ENCODE measurements at places on chromosomes 3 and 15.

- DNase-seq: no peak
Measured at GRCh38 chr15:77722759-77723460, 90.2 kb upstream of the LINGO1 start.

DNA sequence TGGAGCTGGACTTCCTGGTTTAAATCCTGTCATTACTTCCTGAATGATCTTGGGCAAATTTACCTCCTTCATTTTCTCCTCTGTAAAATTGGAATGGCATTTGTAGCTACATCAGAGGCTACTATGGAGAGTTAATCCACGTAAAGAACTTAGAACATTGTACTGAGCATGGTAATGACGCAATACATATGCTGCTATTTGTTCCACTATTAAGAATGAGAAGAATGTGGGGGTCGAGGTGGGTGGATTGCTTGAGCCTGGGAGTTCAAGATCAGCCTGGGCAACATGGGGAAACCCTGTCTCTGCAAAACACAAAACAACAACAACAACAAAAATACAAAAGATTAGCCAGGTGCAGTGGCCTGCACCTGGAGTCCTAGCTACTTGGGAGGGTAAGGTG lies 250.6 kb downstream of the RYR3 start:
- no peak for DNase-seq

GRCh38 chr3:106514431-106514830 lies 645.6 kb upstream of the CBLB start:
- DNase-seq: no peak

DNA sequence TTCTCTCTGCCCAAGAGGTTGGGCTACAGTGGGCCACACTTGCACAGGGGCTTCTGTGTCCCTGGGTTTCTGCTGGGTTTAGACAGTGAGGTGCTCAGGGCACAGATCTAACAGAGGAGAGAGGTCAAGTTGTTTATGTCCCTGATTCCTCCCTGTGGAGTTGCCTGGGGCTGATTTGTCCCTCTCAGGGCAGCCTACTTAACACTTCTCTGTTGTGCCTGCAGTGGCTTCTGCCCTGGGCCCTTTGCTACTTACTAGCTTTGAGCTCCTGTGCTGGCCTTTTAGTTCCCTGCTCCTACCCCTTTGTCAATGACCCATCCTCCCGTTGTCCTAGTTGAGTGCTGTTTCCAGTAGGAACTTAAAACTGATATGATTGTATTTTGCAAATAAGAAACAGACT lies 114.0 kb upstream of the RGMA start:
- DNase-seq: no peak

DNA sequence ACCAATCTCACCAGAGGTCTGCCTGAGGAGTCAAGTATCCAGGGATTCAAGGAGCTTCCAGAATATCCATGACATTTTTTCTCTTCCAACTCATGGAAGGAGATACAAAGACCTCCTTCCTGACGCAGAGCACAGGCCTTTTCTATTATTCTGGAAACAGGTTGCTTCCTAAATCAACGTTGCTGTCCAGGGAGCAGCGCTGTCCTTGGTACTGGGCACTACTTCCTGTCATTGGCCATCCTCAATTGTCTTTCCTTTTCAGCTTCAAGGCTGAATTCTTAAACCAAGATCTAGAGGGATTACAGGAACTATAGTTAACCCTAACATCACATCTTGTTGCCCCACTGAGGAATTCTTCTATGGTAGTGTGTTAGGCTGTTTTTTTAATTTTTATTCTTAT lies 50.4 kb upstream of the TBC1D21 start:
- no peak for DNase-seq

DNA sequence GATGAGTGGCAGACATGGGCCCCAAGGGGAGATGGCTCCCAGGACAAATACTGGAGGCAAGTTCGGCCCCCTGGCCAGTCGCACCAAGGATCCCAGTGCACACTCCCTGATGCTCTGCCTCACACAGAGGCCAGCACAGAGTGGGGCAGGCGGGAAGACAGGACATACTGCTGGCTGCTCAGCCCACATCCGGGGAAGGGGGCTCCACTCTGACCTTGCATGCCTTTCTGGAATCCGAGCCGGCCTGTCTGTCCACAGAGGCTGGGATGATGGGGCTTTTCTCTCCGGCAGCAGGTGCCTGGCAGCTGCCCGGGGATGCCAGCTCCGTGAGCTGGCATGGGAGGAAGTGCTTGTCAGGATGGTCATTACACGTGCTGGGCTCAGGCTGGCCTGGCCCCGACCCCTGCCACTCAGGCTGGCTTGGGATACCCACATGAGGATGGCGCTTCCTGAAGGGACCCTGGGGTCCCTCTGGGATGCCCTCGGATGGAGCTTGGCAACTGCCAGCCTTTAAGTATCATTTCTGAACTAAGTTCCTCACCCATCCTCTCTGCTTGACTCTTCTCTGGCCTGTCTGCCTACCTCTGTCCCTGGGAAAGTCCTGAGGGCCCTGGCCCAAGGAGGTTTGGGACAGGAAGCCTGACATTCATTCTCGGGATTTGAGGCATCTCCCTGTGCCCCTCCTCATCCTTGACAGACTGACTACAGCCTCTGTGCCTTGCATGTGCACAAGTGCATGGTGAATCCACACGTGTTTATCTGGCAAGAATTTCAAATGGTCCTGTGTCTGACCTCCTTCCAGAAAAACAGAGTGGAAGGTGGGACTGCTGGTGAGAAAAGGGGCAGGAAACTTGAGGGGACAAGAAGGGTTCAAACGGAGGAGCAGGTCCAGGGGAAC lies 46.5 kb downstream of the EXOG start:
- DNase-seq: no peak

- DNase-seq: no peak
Measured at GRCh38 chr15:33580526-33580925, 269.8 kb downstream of the RYR3 start.

GRCh38 chr15:99502182-99502581 lies 63.6 kb upstream of the MEF2A start:
- DNase-seq: no peak

- DNase-seq: no peak
Measured at GRCh38 chr3:64272271-64272670, 47.0 kb upstream of the PRICKLE2 start.

- peak; percentile 19 for DNase-seq
Measured at GRCh38 chr3:19947549-19948225, 790 bp downstream of the RAB5A start.

DNA sequence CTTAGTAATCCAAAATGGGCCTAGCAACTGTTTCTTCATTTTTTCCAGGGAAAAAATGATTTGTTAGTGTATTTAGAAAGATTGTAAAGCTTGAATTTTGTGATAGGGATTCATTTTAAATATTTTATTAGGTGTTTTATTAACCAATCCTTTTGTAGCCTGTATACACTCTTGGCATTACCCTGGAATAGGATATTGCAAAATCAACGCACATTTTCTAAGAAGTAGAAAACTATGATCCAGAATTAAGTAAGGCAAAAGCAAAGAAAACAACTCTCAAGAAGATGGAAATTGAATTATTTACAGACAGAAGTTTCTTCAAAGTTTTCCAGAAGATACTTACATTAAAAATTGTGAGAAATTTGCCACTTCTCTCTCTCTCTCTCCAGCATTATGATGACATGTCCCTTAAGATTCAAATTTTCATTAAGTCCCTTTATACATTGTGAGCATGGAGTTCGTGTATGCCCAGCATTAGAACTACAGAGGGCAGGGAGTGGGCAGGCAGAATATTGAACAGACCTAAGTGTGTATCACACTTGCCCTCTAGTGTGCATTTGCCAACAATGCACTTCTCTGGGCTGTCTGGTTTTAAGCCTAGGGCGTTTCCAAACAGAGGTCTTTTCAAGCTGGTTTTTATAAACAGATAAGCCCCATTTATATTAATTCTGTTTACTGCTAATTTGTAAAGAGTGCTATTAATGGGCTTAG lies 28.5 kb upstream of the CMSS1 start:
- no peak for DNase-seq

GRCh38 chr3:195142519-195142918 lies 128.4 kb downstream of the XXYLT1 start:
- DNase-seq: no peak

DNA sequence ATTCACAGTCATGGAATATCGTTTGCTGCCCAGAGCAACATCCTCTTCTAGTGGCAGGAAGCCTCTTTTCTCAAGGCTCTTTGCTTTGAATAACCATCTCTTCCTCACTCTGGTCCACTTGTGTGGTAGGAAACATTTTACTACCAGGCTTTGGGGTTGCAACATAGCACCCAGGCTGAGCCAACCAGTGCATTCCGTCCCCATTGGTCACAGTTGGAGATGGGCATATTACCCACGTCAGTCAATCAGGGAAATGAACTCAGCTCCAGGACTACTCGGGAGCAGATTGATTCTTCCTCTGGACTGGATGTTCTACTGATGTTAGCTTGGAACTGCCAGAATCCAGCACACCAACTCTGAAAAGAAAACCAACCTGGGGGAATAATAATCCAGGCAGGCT lies 4.2 kb upstream of the PEX5L start:
- no peak for DNase-seq

DNA sequence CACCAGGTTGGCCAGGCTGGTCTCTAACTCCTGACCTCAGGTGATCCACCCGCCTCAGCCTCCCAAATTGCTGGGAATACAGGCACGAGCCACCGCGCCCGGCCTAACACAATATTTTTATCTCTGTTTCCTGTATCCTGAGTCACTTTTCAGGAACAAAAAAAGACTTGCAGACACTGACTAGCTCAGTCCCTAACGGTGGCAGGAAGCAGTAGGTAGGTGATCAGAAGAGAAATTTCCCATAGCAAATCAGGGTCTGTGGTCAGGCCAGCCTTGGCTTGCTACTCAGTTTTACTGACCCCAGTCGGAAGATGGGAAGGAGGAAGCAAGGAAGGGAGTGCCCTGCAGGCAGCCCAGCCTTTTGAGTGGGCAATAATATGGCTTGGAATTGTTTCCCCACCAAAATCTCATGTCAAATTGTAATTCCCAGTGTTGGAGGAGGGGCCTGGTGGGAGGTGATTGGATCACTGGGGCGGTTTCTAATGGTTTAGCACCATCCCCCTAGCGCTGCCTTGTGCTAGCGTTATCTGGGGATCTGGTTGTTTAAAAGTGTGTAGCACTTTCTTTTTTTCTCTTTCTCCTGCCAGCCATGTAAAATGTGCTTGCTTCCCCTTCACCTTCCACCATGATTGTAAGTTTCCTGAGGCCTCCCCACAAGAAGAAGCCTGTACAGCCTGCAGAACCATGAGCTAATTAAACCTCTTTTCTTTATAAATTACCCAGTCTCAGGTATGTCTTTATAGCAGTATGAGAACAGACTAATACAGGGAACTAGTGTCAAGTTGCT lies 19.5 kb upstream of the CDCP1 start:
- DNase-seq: no peak

GRCh38 chr3:43180027-43180426 lies 74.1 kb upstream of the POMGNT2 start:
- DNase-seq: no peak

DNA sequence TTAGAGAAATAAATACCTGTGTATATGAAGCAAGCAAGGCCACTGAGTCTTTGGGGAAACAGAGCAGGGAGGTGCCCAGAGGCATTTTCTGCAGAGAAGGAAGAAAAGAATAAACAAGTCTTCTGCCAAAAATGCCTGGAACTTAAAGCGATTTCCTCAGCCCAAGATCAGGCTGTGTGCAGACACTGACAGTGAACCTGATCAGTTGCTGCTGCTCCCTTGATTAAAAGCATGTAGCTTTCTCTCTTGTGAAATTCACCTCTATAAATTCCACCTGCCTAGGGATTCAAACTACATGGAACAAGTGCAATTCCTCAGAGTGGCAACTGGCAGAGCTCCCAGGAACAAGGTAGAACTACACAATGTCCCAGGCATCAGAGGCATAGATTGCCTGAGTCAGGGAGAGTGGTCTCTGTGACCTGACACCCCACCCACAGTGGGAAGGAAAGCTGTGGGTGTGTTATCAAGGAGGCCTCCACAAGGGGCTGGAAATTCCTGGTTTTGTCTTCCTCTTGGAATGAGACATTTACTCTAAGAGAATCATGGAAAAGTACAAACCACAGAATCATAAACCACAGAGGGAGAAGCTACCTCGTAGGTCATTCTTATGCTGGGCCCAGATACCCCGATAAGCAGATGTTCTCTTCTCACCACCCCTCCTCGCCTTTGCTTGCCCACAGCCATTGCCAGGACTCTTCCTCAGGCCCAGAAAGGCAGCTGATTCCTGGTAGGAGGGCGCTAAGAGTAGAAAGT lies 1.8 kb upstream of the ZBTB38 start:
- DNase-seq: no peak

GRCh38 chr15:77528968-77529319 lies 103.8 kb downstream of the LINGO1 start:
- DNase-seq: no peak

DNA sequence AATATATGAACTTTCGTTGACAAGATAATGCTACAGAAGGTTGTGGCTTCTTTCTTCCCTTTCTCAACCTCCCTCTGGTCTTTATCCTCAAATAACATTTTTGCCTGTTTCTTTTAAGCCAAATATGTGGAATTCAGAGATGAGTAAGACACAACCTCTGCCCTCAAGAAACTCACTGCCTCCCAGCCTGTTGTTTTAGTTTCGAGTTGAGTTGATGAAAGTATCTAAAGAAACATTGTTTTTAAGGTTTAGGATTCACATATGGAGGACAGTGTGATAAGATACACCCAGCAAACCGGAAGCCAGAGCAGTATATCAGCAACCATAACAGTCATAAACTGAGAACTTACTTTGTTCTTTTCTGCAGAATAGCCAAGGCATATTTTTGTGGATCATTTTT lies 218.6 kb downstream of the THSD4 start:
- no peak for DNase-seq

DNA sequence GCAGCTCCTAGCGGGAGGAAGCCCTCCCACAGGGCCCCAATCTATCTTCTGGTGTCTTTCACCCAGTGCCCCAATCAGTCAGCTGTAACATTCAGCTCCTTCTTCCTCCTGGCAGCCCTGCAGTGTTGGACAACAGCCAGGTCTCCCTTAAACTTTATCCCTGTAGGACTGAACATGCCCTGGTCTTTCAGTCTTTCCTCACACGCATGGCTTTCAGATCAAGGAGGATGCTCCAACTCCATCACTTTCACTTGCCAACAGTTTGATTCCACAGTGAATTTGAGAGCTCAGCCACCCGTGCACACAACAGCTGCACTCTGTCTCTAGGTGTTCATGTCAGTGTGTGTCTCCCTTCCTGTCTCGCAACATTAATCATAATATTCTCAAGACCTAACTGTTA lies 28.5 kb upstream of the LRRC34 start:
- no peak for DNase-seq

- no peak for DNase-seq
Measured at GRCh38 chr3:194083637-194084224, 52.2 kb upstream of the HES1 start.

Measured in esophagus squamous epithelium (tissue), 5 donors.